ENCODE measurements at places on chromosomes 1 and 21.

- no peak for DNase-seq
These were observed 5.5 kb upstream of the TRAPPC10 start for GRCh38 chr21:44006656-44007055.

DNA sequence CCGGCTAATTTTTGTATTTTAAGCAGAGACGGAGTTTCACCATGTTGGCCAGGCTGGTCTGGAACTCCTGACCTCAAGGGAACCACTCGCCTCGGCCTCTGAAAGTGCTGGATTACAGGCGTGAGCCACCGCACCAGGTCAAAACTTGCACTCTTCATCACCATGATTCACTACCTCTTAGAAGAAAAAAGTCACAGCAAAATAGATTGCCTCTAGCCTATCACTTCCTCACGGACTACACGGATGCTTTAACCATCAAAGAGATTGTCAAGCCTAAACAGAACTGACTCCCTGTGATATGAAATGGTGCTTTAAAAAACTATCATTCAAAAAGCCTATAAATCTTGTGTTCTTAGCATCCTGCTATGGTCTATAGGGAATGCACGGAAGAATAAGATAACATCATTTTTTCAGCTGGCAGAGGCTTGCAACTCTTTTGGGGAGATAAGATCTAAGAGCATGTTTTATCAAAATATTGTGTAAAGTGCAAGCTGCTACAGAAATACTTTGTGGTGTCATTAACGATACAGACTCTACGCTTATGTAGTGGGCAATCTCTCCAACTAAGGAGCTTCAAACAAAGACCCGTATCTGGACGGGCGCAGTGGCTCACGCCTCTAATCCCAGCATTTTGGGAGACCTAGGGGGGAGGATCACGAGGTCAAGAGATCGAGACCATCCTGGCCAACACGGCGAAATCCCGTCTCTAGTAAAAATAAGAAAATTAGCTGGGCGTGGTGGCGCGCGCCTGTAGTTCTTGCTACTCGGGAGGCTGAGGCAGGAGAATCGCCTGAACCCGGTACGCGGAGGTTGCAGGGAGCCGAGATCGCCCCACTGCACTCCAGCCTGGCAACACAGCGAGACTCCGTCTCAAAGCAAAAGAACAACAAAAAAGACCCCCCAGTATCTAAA, 966 bp downstream of the TFB2M start:
- DNase-seq: no peak

GRCh38 chr1:82441402-82441801, 640.7 kb downstream of the ADGRL2 start:
- DNase-seq: no peak

- no peak for DNase-seq
These were observed 57.0 kb downstream of the PTP4A2 start for GRCh38 chr1:31880957-31881687.

- DNase-seq: no peak
These were observed 53.6 kb downstream of the RHBG start for GRCh38 chr1:156422602-156423091.

GRCh38 chr21:10273196-10273595, 248.2 kb upstream of the TPTE start:
- DNase-seq: no peak

GRCh38 chr1:172824209-172824608, 165.3 kb downstream of the FASLG start:
- no peak for DNase-seq

DNA sequence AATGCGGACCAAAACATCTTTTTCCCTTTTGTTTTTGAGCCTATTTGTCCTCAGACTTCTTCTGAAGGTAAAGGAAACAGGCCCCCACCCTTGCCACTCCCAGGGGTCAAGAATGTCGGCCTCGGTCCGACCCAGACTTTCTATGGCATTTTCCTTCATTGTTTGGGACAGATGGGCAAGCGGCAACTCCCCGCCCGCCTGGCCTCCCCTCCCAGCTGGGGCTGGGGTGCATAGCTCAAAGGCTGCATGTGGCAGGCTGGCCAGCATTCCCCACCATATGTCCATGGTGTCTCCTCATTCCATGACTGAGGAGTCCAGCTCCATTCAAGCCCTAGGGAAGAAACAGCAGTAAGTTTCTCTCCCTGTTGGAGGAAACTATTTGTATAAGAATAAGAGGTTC, 29.4 kb upstream of the TSPEAR start:
- no peak for DNase-seq

- no peak for DNase-seq
These were observed 144.3 kb downstream of the NTPCR start for GRCh38 chr1:233094691-233095090.

- no peak for DNase-seq
These were observed 173.4 kb downstream of the ZZZ3 start for GRCh38 chr1:77509051-77509492.

DNA sequence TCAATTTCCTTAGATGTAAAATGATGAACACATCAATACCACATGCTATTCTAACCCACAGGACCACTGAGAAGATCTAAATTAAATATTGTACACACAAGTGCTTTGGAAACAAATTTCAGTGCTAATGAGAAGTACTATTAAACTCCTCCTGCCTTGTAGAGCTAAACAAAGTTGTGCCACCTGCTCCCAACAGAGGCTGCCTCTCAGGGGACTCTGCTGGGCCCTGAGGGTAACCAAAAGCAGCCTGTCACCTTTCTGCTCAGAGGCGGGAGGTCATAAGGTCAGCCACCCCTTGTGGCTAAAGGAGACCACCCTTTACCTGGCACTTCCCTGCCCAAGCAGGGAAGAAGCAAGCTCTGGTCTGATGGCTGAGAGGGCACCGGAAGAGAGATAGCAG, 6.3 kb downstream of the SLC9A1 start:
- DNase-seq: no peak

DNA sequence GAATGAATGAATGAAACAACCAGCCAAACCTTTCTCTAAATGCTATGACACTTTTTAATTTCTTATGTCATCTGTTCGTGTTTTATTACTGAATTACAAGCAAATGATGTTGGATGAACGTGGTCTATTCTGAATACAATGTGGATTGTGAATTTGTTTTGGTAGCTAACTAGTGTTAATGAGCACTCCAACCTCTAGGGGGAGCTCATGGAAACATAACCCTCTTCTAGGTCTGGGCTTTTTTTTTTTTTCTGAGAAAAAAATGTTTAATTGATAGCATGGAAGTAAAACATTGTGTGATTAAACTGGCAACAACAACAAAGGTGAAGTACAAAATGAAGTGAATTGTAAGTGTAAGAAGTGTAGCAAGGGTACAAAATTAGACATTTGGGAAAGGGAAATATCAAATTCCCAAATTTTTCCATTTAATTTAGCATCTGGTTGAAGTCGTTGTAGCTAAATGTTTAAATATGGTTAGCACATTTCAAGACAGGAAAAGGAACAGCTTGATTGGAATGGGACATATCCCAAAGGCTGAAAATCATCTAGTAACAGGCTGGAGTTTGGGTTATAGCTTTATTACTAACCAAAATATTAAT, 42.6 kb upstream of the PTGS2 start:
- DNase-seq: no peak

- DNase-seq: no peak
These were observed 201.1 kb upstream of the LMO4 start for GRCh38 chr1:87127581-87127980.

GRCh38 chr1:185907246-185907645, 173.1 kb downstream of the HMCN1 start:
- no peak for DNase-seq

DNA sequence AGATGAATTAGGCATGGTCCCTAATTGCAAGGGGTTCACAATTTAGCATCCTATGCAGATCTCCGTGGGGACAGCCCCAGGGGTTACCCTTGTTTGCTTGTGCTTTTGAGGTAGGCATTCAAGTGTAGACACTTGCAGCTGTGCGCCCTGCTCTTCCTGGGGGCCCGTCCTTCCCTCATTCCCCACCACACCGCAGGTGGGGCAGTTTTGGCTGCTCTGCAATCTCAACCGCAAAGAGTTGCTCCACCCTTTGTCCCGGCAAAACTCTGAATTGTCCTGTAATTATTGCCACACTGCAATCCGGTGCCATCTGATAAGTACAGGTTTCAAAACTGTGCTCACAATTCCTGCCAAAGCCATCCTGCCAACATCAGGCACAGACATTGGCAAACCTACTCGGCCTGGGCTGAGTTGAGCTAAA, 65.4 kb upstream of the LYST start:
- no peak for DNase-seq

DNA sequence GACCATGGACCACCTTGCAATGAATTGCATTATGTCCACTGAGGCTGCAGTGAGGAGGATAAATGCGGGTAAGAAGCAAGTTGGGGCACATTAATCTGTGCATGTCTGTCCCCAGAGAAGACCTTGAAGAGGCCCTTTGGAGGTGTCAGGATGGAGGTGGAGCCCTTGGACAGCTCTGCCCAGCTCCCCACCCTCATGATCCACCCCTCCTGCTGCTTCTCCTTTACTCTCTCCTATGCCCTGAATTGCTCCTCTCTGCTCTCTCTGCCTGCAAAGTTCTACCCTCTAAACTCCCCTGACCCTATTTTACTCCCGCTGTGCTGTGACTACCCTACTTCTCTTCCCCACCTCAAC, 292.4 kb upstream of the USP24 start:
- DNase-seq: no peak

GRCh38 chr21:23952269-23952668, 1655.0 kb downstream of the MRPL39 start:
- no peak for DNase-seq

- no peak for DNase-seq
These were observed 61.1 kb downstream of the LGR6 start for GRCh38 chr1:202254454-202255252.

DNA sequence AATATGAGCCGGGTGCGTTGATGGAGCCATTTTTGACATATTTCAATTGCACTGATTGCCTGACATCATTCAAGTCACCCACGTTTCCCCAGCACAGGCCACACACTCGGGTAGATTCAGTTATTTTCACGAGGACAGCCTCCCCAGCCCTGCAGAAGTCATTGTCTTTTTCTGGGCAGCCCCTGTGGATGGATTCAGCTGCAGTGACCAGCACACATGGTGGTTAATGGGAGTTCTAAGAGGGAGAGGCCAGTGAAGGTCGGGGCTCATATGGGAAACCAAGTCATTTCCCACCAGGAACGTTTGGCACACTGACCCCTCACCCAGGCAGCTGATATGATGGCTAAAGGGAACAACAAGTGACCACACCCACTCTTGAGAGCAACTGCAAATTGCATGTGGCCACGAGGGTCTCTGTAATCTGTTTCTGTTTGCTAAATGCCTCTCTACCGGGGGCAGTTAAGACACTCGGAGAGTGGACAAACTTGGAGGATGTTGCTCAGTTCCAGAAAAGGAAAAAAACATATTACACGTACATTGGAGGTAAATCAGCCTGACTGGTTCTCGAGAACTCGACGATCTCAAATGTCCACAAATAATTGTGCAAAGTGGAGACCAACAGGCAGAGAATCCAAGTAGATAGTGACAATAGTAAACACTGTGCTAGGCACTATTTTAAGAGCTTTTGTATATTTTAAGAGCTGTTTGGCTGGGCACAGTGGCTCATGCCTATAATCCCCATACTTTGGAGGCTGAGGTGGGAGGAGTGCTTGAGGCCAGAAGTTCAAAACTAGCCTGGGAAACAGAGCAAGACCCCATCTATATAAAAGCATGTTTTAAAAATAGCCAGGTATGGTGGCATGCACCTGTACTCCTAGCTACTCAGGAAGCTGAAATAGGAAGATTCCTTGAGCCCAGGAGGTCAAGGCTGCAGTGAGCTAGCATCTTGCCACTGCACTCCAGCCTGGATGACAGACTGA, 167.2 kb upstream of the IRF2BP2 start:
- DNase-seq: no peak

DNA sequence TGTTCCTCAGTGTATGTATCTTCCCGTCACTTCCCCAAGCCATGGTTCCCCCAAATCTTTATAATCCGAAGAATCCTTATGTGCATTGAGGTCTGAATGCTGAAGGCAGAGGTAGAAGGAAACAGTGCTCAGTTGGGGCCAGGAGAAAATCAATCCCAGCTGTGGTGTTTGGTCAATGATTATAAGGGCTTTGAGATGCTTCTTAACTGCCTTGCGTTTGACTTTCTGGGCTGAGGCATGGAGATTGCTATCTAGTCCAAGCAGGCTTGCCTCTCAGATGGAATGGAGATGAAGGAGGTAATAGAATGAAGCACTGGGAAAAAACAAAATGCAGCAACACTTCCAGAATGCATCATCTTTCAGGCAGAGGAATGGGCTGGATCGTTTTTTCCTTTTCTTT, 3.6 kb upstream of the MAP1LC3C start:
- no peak for DNase-seq

GRCh38 chr1:241592273-241592958, 47.8 kb downstream of the CHML start:
- no peak for DNase-seq

DNA sequence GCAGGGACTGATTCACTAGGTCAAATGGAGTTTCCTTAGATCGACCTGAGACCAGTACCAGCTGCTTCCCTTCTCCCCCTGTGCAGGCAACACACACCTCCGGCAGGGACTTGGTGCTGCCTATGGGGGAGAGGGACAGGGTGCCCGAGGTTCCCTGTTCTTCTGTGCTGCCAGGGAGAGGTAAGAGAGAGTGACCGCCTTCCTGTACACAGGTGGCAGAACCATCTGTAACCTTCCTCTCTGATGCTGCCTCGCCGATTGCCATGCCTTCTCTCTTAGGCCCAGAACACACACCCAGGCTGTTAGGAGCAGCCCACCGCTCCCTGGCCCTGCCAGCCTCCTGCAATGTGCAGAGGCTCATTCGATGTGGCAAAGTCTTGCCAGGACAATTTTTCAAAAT, 9.3 kb downstream of the MYOC start:
- no peak for DNase-seq

GRCh38 chr1:205792481-205792881, 17.2 kb upstream of the RAB29 start:
- no peak for DNase-seq

DNA sequence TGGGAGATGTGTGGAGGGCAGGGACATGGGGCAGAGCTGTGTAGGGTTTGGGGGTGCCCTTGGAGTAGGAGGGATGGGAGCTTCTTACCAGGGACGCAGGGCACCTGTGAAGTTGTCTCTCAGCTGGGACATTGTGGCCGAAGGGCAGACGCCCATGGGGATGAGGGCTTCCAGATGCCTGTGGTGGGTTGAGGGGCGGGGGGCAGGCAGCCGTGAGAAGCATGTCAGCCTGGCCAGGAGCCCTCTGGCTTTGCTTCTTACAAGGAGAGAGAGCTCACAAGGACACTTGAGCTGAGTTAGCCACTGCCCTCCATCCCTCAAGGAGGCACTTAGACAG, 8.5 kb downstream of the A3GALT2 start:
- DNase-seq: no peak

DNA sequence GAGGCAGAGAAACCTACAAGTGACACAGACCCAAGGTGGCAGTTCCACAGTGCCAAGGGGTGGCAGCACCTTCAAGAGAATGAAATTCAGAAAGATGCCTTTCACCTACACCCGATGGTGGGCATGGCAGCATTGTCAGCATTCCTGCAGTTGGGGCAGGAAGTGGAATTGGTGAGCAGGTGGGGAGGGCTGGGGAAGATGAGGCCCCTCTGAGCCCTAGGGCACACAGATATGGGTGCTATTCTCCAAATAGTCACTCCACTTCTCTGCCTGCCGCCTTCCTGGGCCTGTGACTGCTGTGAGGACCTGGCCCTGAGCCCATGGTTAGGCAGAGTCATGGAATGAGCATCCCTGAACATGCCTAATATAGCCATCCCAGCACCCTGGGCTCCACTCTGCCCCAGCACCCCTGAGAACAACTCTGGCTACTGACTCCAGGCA, 8.3 kb downstream of the SHISA4 start:
- no peak for DNase-seq
